ENCODE measurements at places on chromosomes 5 and 9.

- H3K4me3 ChIP-seq = no peak overlapping the region
- no peak for DNase-seq
- no peaks in the 10 kb centered on the region for H3K4me1 ChIP-seq
- H3K36me3 ChIP-seq = no peaks in the 10 kb centered on the region
These were observed 37.9 kb upstream of the OCLN start for GRCh38 chr5:69454460-69455249.

DNA sequence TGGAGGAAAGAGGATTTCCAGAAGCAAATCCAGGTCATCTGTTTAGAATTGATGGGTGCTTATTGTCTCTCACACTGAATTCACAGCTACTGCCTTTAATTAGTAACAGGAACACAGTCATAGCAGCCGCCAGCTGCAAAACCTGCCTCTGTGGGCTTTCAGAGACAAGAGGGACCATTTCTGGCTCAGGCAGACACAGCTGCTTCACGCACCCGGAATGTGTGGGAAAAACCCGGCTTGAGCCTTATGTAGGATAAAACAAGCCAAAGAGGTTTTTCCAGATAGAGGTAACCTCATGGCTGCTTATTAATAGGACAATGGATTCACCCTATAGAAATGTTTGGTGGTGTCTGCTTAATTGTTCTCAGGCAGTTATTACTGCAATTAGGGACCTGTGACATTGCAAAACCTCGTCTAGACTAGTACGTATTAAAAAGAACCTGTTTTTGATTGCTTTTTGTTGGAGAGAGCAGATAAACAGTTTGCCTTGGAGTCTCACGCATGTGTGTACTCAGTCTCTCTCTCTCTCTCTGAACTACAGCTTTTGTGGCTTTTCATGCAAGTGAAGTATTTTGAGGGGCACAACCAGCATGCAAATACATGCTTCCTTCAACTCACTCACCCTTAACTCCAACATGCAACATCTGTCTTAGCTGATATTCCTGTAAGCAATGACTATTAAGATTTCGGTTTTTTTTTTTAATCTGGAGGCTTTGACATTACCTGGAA is 302.7 kb downstream of the PLK2 start:
- no peaks in the 10 kb centered on the region for H3K36me3 ChIP-seq
- DNase-seq = no peak
- no peak overlapping the region for H3K4me3 ChIP-seq
- H3K27me3 ChIP-seq = no peaks in the 10 kb centered on the region
- H3K27ac ChIP-seq = no peak overlapping the region
- no peaks in the 10 kb centered on the region for H3K4me1 ChIP-seq

GRCh38 chr9:91963711-91964240 is 13.7 kb upstream of the ROR2 start:
- no peaks in the 10 kb centered on the region for H3K36me3 ChIP-seq
- peaks cover 27% of the 10 kb centered on the region for H3K27me3 ChIP-seq
- H3K4me1 ChIP-seq = no peaks in the 10 kb centered on the region
- no peak overlapping the region for H3K4me3 ChIP-seq

DNA sequence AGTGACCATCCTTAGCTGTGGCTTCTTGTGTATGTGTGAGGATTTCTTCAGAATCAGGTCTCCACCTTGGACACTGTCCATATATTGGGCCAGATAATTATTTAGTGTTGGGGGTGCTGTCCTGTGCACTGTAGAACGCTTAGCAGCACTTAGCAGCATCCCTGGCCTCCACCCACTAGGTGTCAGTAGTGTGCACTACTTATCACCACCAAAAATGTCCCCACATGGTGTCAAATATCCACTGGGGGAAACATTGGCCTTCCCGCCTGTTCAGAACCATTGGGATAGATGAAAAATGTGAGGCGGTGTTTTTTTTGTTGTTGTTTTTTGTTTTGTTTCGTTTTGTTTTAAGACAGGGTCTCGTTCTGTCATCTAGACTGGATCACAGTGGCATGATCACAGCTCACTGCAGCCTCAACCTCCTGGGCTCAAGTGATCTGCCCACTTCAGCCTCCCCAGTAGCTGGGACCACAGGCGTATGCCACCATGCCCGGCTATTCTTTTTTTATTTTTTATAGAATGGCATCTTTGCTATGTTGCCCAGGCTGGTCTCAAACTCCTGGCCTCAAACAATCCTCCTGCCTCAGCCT is 67.7 kb downstream of the TENT4A start:
- H3K27ac ChIP-seq = no peak overlapping the region
- H3K4me3 ChIP-seq = no peak overlapping the region
- peaks cover 1% of the 10 kb centered on the region for H3K4me1 ChIP-seq
- DNase-seq = no peak
- peaks cover 18% of the 10 kb centered on the region for H3K27me3 ChIP-seq

- H3K36me3 ChIP-seq = peaks cover 2% of the 10 kb centered on the region
- H3K27me3 ChIP-seq = no peaks in the 10 kb centered on the region
- H3K4me1 ChIP-seq = no peaks in the 10 kb centered on the region
- no peak overlapping the region for H3K27ac ChIP-seq
- no peak for DNase-seq
These were observed 692 bp downstream of the C1QTNF3 start for GRCh38 chr5:34042321-34042720.

- H3K27ac ChIP-seq = no peak overlapping the region
- no peaks in the 10 kb centered on the region for H3K27me3 ChIP-seq
- no peaks in the 10 kb centered on the region for H3K4me1 ChIP-seq
- no peak for DNase-seq
- peaks cover 3% of the 10 kb centered on the region for H3K36me3 ChIP-seq
These were observed 39.1 kb downstream of the TPD52L3 start for GRCh38 chr9:6367128-6367890.

DNA sequence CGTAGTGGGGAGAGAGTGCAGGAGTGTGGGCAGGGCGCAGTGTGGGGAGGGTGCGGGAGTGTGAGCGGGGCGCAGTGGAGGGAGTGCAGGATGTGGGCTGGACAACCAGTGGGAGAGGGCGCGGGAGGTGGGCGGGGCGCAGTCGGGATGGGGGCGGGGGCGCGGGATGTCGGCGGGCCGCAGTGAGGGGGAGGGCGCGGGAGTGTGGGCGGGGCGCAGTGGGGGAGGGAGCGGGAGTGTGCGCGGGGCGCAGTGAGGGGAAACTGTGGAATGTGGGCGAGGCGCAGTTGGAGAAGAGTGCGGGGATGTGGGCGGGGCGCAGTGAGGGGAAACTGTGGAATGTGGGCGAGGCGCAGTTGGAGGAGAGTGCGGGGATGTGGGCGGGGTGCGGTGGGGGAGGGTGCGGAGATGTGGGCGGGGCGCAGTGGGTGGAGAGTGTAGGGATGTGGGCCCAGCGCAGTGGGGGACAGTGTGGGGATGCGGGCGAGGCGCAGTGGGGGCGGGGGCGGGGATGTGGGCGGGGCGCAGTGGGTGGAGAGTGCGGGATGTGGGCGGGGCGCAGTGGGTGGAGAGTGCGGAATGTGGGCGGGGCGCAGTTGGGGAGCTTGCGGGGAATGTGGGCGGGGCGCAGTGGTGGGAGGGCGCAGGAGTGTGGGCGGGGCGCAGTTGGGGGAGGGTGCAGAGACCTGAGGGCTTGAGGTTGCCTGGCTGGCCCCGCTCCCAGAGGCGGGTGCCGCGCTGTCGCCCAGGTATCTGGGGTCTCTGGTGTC is at the start of gene NXNL2:
Gene NXNL2, plus strand, starts transcription at position 723 of the 770 bp plus-strand sequence. CDS start 257 bp downstream, outside the sequence.
- no peak within 1 kb of the TSS for H3K27ac ChIP-seq
- peaks cover 81% of the 10 kb centered on the region for H3K27me3 ChIP-seq
- peak within 1 kb of the TSS; percentile 27 for H3K4me3 ChIP-seq
- no peaks in the 10 kb centered on the region for H3K36me3 ChIP-seq
- peaks cover 14% of the 10 kb centered on the region for H3K4me1 ChIP-seq

DNA sequence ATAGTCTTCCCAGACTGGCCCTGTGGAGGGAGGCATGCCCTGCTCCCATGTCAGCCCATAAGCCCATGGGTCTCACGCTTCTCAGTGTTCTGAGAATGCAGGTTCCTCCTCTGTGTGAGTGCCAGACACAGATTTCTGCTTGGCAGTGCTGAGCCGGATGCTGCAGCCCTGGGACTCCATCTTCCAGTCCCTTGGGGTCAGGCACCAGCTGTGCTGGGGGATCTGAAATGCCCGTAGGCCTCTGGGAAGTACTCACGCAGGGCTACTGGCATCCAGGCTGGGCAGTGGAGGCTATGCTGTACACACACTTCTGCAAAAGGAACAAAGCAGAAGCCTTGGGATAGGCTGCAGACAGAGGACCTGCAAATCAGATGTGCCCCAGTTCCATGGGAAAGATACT is 1944.6 kb downstream of the EFNA5 start:
- no peaks in the 10 kb centered on the region for H3K27me3 ChIP-seq
- H3K27ac ChIP-seq = no peak overlapping the region
- no peak for DNase-seq
- no peak overlapping the region for H3K4me3 ChIP-seq
- no peaks in the 10 kb centered on the region for H3K36me3 ChIP-seq

- H3K27ac ChIP-seq = peak overlapping the region; percentile 98
- no peak for DNase-seq
- peaks cover 61% of the 10 kb centered on the region for H3K36me3 ChIP-seq
- H3K4me3 ChIP-seq = peak overlapping the region; percentile 67
- peaks cover 90% of the 10 kb centered on the region for H3K4me1 ChIP-seq
These were observed 59.5 kb downstream of the PIK3R1 start for GRCh38 chr5:68274847-68275651.

DNA sequence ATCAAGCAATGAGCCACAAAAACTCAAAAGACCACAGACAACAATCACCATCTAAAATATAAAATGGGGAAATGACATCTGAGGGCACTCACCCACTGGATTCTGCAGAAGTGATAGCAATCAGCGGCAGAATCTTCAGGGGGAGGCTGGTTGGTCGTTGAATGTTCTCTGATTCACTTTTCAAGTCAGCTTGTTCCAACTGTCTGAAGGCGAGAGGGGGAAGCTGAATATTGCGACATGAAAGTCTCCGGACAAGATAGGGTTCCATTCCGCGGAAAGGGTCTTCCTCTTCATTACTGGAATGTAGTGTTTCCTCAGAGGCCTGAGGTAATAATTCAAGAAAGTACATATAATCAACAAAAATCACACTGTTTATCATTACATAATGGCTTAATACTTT is 94.9 kb upstream of the PDE4D start:
- no peaks in the 10 kb centered on the region for H3K4me1 ChIP-seq
- H3K27me3 ChIP-seq = no peaks in the 10 kb centered on the region
- H3K4me3 ChIP-seq = no peak overlapping the region
- no peaks in the 10 kb centered on the region for H3K36me3 ChIP-seq
- no peak for DNase-seq

DNA sequence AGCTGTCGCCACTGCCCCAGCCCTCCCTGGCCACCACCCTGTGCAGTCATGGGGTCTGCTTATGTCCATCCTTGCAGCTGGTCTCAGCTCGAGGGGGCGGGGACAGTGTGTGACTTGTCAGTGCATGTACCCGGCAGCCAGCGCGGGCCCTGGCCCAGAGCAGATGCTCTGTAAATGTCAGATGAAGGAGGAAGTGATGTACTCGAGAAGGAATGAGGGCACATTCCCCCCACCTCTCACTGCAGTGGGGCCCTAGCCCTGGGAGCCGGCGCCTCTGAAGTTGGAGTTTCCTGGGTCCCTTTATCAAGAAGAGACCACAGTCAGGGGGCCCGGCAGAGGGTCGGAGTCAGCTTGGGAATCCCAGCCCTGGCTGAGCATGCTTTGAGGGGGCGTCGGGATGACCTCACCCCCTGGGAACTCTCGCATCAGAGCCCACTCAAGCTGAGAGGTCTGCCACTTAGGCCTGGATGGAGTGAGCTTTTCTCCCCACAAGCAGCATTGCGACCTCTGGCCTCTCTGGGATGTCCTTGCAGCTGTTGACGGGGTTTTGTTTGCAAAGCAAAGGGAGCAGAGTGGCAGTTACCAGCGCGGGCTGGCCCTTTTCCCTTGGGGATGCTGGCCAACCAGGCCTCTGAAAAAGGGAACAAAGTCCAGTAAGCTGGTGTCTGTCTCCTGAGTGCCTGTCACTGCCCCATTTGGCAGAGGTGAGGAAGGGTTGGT is 19.0 kb downstream of the NEURL1B start:
- H3K4me3 ChIP-seq = no peak overlapping the region
- DNase-seq = no peak
- no peak overlapping the region for H3K27ac ChIP-seq
- no peaks in the 10 kb centered on the region for H3K4me1 ChIP-seq
- no peaks in the 10 kb centered on the region for H3K36me3 ChIP-seq

- H3K27me3 ChIP-seq = no peaks in the 10 kb centered on the region
- no peaks in the 10 kb centered on the region for H3K4me1 ChIP-seq
- H3K36me3 ChIP-seq = no peaks in the 10 kb centered on the region
- DNase-seq = no peak
- no peak overlapping the region for H3K4me3 ChIP-seq
These were observed 250.8 kb downstream of the DMRT2 start for GRCh38 chr9:1300941-1301340.

DNA sequence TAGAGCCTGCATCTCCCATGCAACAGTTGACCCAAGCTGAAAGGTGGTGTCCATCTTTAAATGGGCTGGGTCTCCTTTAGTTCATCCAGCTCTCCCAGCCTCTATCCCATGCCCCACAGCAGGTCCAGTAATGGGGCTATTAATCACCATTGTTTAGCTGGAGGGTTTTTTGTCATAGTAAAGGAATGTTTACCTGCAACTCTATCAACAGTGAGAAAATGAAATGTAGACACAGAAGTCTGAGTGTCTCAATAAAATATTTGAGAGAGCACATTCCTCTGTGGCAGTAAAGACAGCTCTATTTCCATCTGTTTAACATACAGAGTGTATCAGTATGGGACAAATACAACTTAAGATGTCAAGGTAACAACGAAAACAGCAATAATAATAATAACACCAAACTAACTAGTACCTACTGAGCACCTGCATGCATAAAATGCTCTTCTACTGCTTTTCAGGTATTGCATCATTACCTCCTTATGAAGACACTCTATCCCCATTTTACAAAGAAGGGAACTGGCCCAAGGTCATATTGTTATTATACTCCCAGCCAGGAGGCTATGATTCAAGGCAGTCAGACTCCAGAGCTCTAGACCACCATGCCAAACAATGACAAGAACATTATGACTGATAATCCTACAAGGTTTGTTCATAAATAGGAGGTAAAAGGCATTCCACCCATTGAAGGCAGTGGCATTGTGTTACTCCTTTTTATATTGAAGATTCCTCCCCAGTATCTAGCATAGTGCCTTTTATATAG is 21.0 kb upstream of the C5orf58 start:
- no peaks in the 10 kb centered on the region for H3K36me3 ChIP-seq
- H3K27ac ChIP-seq = no peak overlapping the region
- H3K4me1 ChIP-seq = no peaks in the 10 kb centered on the region
- H3K27me3 ChIP-seq = peaks cover 7% of the 10 kb centered on the region

Data from activated T-cell treated with anti-CD3 and anti-CD28 coated beads, Interleukin-2, amount 50 U/mL, for 24 hours (primary cell).